Fibroblast of mammary gland (primary cell): ENCODE measurements at places on chromosomes 5 and 9.

- DNase-seq = peak; percentile 79
These were observed 363.4 kb upstream of the SLC30A5 start for GRCh38 chr5:68730220-68730978.

GRCh38 chr5:125154301-125155110 lies 408.1 kb upstream of the ZNF608 start:
- DNase-seq = peak; percentile 16

- DNase-seq = peak; percentile 71
These were observed 37.9 kb downstream of the PLEKHG4B start for GRCh38 chr5:129820-130219.

- DNase-seq = peak; percentile 32
These were observed 135.9 kb upstream of the CCDC152 start for GRCh38 chr5:42620579-42621216.

GRCh38 chr9:34592895-34593601 lies 3.5 kb upstream of the CNTFR start:
- no peak for DNase-seq

DNA sequence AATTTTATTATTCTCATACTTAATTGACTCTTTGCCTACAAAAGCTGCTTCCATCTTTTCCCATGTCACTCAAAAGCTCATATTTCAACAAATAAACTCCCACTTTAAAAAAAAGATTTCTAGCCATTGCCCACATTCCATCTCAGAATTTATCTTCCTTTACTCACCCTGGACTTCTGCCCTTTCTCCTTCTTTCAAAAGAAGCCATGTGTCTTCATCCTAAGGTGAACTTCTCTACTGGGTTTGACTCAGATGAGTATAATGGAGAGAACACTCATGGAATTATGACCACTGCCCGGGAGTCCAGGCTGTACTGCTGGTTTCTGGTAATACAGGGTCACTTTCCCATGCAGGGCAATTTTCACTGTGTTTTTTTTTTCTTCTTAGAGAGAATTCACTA lies 548.5 kb upstream of the ZNF462 start:
- DNase-seq = no peak

GRCh38 chr5:89191374-89191773 lies 308.4 kb upstream of the MEF2C start:
- DNase-seq = no peak

DNA sequence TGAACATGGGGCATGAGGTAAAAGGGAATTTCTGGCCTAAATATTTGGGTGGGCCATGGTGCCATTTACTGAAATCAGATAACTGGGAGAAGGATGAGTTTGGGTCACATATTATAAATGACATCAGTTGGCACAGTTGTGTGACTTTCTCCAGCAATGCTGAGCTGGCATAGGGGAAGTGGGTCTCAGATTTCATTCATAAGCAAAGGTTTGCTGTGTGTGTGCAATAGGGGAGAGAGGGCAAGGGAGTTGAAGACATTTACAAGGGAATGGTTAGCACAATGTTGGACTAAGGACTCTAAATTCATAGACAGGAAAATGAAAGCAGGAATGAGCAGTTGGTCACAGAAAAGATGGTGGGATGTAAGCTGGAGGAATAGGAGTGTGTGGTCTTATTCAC lies 47.8 kb upstream of the KLF9 start:
- DNase-seq = no peak

DNA sequence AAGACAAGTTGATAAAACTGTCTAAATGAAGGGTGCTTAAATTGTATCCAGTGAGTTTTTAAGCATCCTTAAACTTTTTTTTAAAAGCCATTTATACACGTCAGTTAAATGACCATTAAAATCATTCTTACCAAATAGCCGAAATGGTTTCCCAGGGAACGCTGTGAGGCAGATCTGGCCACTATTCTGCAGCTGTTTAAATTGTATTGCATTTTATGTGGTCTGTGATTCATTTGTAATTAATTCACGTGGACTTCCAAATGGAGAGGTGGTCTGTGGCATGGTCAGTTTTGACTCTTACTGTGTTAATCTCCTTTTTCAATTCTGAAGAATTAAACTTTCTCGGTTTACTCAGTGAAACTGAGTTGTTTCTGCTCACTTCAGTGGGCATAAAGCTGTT lies 113.7 kb upstream of the OTULINL start:
- peak; percentile 65 for DNase-seq
